ENCODE measurements at places on chromosomes 6 and 20. TPM values are rescaled to one million over a fixed set of nuclear protein-coding genes. Genes with fewer than 3 reads are reported as not detected.

ANKRD6 gene
- polyA plus RNA-seq, result 2.8 TPM

ABHD16B gene
- not detected for polyA plus RNA-seq

IL17F gene
- polyA plus RNA-seq, result not detected

SLC22A23 gene
- polyA plus RNA-seq, result 0.32 TPM

EPHA7 gene
- not detected for polyA plus RNA-seq

MEI4 gene
- not detected for polyA plus RNA-seq

DEFB115 gene
- not detected for polyA plus RNA-seq

GRCh38 chr20:21137078-21137477 lies 11.2 kb downstream of the KIZ start:
- DNase-seq, result no peak

- DNase-seq, result no peak
These were observed 11.7 kb upstream of the HCK start for GRCh38 chr20:32040142-32040953.

DNA sequence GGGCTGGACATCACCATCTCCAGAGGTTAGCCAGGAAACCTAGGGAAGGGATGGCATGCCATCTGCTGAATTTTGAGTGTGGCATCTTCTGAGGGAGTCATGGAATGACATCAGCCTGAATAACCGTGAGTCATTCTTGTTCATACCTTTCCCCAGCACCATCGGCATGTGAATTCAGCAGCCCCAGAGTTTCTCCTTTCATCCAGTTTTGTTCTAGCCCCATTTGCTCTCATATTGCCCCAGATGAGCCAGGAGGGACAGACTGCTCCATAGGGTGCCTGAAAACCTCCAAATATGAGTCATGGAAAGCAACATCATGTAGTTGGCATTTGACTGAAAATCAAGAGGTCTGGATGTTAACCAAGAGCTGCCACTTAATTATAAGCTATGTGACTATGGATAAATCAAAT lies 219.2 kb upstream of the SGK1 start:
- DNase-seq, result no peak

DNA sequence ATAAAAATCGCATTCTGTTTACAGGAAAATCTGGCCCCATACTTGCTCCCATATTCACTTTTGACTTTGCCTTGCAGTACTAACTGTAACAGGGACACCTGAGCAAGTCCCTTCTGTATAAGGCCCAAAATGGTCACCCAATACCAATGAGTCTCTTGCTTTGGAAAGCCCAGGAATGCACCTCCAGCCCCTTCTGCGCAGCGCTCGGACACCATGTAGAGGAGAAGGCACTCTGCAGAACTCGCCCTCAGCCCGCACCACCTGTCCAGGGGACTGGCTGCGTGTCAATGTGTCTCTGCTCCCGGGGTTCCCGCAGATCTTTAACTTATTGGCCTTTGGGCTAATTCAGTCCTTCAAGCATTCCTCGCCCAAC lies 746 bp upstream of the PRND start:
- DNase-seq, result no peak

DNA sequence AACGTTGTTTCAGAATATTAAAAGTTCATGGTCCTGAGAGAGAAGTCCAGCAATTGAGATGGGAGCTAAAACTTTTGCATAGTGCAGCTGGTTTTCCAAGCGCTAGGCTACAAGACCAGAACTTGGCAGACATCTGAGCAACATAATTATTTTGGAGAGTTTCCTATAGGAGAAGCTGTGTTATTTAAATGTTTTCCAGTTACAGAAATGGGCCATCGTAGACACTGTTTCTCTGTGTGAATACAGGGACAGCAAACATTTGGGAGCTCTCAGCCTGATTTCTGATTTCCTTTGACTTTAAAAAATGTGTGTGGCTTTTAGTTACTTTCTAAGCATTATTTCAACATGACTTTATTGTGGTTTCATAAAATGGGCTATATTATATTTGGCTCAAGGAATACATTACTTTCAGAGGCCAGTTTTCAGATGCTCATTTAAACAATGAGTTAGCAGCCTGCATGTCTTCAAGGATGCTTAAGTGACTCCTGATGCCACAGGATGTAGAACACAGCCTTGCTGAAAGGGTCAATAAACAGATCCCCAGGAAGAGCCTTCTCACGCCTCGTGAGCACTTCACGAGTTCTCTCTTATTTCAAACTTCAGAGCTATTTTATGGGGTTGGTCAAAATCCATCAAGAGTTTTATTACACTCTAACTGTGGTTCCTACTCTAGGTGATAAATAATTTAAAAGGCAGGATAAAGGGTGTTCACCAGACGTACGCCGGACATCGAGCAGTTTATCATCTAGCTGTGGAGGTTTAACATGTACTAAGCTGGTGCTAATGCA lies 193.8 kb downstream of the SMOC2 start:
- DNase-seq, result no peak

GRCh38 chr6:137552809-137553208 lies 58.6 kb upstream of the OLIG3 start:
- no peak for DNase-seq

- no peak for DNase-seq
These were observed 297.3 kb upstream of the IRAK1BP1 start for GRCh38 chr6:78570044-78570443.

- no peak for DNase-seq
These were observed 138.0 kb upstream of the EEF1E1 start for GRCh38 chr6:8240301-8240700.

DNA sequence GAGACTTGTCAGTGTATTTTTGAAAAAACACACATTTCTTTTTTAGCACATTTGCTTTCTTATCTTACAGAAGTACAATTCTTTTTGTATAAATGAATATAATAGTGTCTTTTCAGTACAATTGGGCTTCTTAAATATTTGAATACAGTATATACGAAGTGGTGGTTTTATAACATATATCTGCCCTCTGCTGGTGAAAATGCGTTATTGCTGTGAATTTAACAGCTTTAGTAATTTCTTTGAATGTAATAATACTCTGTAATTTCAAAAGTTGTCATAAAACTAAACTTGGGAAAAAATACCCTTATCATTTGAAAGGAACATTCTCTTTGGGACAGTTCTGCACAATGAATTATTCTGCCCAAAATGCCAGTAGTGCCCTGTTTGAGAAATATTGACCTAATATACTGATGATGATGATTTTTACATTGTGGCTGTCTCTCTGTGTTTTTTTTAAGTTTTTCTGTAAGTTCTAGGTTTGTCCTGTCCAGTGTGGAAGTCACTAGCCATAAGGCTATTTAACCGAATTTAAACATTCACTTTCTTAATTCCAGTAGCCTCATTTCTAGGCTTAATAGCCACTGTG lies 19.0 kb downstream of the SMAP1 start:
- DNase-seq, result peak; percentile 35

- no peak for DNase-seq
These were observed 192.3 kb downstream of the TMEM200A start for GRCh38 chr6:130558131-130558530.

GRCh38 chr20:37316116-37316774 lies 26.8 kb downstream of the MANBAL start:
- no peak for DNase-seq

- no peak for DNase-seq
These were observed 35.1 kb downstream of the NFATC2 start for GRCh38 chr20:51507216-51508036.

GRCh38 chr6:82740072-82740471 lies 325.6 kb downstream of the UBE3D start:
- DNase-seq, result no peak

- no peak for DNase-seq
These were observed 556.7 kb upstream of the HTR1E start for GRCh38 chr6:86380571-86381125.

DNA sequence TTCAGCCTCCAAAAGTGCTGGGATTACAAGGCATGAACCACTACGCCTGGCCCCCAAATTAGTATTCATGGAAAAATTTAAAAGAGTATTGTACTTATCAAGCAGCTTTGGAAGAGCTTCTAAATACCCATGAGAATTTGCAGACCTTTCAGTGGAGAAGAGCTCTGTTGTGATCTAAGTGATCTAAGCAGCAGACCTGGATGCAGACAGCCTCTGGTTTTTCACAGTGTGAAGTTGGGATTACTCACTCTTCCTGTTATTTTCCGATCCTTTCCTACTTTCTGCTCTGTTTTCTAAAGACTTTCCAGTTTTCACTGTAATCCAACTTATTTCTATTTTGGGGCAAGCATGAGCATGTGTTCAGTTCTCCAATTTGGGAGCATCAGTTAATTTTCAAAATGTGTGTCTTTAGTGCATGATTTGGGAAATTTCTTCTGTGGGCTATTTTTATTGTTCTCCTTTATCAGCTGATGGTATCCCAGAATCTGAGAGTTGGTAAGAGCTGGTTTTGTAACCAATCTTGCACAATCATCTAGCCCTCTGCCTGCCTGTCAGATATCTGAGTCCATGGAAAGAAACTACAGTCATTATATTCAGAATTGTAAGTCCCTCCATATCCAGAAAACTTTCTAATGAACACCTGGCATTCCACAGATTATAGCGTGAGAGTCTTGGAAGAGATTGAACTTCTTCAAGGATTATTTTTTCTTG lies 207.7 kb upstream of the DTNBP1 start:
- no peak for DNase-seq

DNA sequence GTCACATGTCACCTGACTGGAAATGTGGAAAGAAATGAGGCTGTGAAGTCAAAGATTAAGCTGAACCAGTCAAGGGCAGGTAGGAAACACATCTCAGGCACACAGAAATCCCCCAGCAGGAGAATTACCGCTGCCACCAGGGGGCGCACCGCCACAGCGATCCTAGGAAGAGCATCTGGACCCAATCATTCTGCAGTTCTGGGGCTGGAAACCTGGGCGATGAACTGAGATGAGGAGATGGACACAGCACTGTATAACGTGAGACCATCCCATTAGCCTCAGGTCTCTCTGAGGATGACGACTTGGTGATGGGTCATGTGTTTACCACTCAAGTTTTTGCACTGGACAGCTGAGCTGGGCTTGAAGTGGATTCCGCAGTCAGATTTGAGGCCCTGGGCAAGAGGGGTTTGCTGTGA lies 6.5 kb upstream of the SLC24A3 start:
- no peak for DNase-seq

DNA sequence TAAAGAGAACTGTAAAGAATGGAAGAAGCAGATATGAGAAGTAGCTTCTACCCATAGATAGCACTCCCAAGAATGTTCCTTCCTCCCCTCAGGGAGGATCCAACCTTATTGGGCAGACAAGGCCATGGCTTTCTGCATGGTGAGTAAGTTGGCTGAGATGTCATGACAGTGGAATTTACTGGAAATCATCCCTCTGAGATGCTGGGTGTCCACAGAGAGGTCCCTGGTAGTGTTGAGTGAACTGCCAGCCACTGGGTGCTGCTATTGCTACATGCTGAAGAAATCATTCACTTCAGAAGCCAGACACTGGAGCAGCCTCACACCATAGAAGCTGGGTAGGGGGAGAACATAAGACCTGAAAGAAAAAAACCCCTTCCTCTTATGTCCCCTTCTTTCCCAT lies 46.4 kb upstream of the FERMT1 start:
- DNase-seq, result no peak

DNA sequence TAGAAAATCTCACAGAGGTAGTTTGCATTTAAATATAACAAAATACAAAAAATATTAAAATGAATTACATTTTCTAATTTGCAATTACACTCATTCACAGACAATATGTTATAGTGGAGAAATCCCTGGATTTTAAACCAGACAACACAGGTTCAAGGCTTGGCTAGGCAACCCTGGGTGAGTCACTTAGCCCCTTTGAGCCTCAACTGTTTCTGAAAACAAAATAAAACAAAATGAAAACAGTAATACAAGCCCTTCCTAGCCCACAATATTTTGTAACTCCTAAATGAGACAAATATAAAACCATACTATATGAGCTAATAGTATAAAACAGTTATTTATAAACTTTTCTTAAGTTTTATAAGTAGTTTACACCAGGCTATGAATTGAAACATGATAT lies 41.0 kb downstream of the UQCC1 start:
- DNase-seq, result no peak

DNA sequence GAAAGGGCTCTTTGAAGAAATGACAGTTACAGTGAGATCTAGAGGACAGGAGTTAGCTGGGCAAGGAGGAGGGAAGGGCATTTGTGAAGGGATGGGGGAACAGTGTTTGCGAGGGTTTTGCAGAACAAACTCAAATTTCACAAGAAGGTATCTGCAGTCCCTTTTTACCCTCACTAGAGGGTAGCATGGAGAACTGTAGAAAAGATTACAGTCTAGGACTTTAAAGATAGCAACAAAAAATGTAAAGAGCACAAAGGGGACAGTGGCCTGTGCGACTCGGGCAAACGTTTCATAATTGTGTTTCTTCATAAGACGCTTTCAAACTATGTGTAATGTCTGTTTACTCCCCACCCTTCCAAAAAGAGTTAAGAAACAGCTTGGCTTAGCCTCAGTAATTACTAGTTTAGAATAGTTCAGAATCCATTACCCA lies 21.2 kb upstream of the ASXL1 start:
- DNase-seq, result no peak

GRCh38 chr20:17558154-17558940 lies 11.5 kb upstream of the DSTN start:
- DNase-seq, result no peak

DNA sequence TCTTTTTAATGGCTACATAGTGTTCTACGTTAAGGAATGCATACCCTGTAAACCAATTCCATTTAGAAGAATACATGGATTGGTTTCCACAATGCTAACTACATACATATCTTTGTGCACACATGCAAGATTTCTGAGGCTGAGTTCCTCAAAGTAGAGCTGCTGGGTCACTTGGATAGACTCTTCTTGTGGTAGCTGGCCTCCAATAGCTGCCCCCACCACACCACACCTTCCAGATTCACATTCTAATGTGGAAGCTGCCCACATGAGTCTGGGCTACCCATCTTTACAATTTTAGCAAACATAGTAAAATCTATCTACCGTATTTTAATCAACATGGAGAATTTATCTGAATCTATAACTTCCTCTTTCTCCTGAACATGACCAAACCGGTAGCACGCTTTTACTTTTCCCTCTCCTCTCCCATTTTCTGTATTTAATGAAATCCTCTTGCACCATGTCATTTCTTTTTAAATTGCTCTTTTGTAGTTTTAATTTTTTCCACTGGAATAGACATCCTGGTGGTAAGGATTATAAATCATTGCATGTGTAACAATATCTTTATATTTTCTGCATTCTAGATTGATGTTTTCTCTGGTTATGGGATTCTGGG lies 74.7 kb upstream of the CITED2 start:
- no peak for DNase-seq

DNA sequence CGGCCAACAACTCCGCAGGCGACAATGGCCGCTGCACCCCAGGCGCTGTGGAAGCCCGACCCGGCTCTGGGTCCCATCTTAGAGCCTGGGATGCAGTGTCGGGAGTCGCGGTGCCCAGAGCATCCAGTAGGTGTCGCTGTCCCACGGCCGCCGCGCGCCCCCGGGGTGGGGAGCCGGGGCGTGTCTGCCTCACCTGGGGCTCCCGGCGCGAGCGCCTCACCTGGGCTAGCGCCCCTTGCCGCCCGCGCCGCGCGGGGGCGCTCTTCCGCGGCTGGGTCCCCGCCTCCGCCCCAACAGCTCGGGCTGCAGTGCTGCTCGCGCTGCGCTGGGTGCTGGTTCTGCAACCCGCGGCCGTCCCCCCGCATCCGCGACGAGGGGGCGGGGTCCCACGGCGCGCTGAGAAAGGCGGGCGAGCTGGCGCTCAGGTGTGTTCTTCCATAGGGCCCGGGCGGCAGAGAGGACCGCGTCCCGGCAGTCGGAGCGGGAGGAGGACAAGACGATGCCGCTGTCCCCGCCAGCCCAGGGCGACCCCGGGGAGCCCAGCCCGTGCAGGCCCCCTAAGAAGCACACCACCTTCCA lies at the start of gene CRYBG1:
TSS of gene CRYBG1 (plus strand) at position 308 of the 579 bp plus-strand sequence. CDS start at position 500, 192 bp downstream.
- DNase-seq, result peak; percentile 76

Data from CD4-positive, alpha-beta memory T cell (primary cell).